ENCODE measurements at places on chromosomes 7 and 10. TPM values are rescaled to one million over a fixed set of nuclear protein-coding genes. Genes with fewer than 3 reads are reported as not detected.

Gene MET
- total RNA-seq = 4.0 TPM

Gene ORC5
- total RNA-seq = 27.9 TPM

Gene DBNL
- total RNA-seq = 74.1 TPM

Gene SLC4A2
- total RNA-seq = 139 TPM

Gene TNS3
- 26.4 TPM for total RNA-seq

Gene STRA8
- not detected for total RNA-seq

Gene LRIT1
- total RNA-seq = not detected

Gene SFTPA1
- not detected for total RNA-seq

Gene AIFM2
- 2.8 TPM for total RNA-seq

Gene SFXN2
- 36.6 TPM for total RNA-seq

Gene GHRHR
- 0.84 TPM for total RNA-seq

Gene LRRC18
- not detected for total RNA-seq

Gene GATA3
- 0.39 TPM for total RNA-seq

Gene TRIM50
- not detected for total RNA-seq

Gene ADARB2
- 1.8 TPM for total RNA-seq

Gene PIK3CG
- total RNA-seq = not detected

Gene HGF
- total RNA-seq = 0.05 TPM

Gene ADAM12
- 81.4 TPM for total RNA-seq

Gene PRSS37
- total RNA-seq = not detected

Gene CYP2E1
- 0.49 TPM for total RNA-seq

Gene SUV39H2
- total RNA-seq = 90.5 TPM

Gene GRB10
- 86.0 TPM for total RNA-seq

Gene MBL2
- total RNA-seq = not detected

Gene SAP25
- 3.4 TPM for total RNA-seq

Gene HACD1
- 14.6 TPM for total RNA-seq

Gene ZDHHC4
- 74.3 TPM for total RNA-seq

Gene GLI3
- 141 TPM for total RNA-seq

Gene CC2D2B
- 1.0 TPM for total RNA-seq

Gene NCF1
- not detected for total RNA-seq

Gene COBL
- 0.41 TPM for total RNA-seq

Gene NMT2
- 27.7 TPM for total RNA-seq

Gene HOXA3
- 11.3 TPM for total RNA-seq

Gene CELF2
- 77.6 TPM for total RNA-seq

Gene RBM20
- total RNA-seq = 0.61 TPM

Gene WIPF3
- total RNA-seq = 4.0 TPM

Gene WNT2
- total RNA-seq = not detected

Gene SOSTDC1
- total RNA-seq = 1.4 TPM

Gene NOS3
- 6.1 TPM for total RNA-seq

Gene FANK1
- total RNA-seq = 2.4 TPM

Gene HIBADH
- 15.7 TPM for total RNA-seq
